ENCODE measurements at places on chromosomes 2 and 18.

- DNase-seq = peak; percentile 6
These were observed 3.1 kb downstream of the EGR4 start for GRCh38 chr2:73290049-73290839.

GRCh38 chr2:46793423-46794416 lies 121.9 kb downstream of the MCFD2 start:
- DNase-seq = no peak

DNA sequence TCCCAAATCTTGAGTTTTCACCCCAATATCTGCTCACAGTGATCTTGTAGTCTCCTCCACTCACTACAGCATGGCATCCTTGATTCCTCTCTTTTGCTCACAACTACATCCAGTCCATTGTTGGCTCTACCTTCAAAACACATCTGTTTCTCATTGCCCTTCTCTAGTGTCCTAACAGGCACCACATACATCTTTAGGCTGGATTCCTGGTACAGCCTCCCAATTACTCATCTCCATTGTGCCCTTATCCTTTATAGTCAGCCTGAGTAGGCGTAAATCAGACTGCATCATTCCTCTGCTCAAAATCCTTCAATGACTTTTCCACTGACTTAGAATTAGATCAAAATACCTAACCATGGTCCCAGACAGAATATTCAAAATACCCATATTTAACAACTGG lies 10.7 kb upstream of the TAF1B start:
- DNase-seq = no peak

DNA sequence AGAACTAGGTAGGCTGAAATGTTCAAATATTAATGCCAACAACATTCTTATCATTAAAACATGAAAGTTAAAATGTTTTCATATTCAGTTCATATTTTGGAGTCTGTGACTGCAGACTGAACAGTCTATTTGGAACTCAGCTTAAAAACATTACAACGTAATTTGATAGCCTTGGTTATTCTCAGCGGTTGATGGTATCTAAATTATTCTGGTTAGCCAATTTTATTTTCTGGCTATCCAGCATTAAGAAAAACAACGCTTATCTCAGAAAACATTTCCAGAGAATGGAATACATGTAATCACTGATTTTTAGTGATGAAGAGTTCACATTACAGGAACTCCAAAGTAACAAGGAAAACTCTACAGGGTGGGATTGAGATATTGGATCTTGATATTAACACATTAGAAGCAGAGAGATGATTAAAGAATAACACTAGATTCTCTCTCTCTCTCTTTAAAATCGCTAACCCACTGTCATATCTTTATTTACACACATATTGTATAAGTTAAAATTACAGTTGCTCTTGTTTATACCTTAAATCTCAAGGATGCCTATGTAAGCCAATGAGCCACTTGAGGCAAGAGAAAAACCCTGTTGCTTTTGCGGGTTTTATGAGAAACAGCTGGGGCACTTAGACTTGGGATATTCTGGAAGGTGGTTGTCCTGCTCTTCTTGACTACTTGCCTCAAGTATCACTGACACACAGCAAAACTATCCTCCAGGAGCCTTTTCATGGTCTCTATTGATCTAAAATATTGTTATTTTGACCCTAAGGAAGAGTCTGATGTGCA lies 84.9 kb downstream of the ICOS start:
- DNase-seq = no peak

Data from stimulated activated naive CD4-positive, alpha-beta T cell (primary cell).